ENCODE measurements at places on chromosomes 16 and 17. TPM values are rescaled to one million over a fixed set of nuclear protein-coding genes. Genes with fewer than 3 reads are reported as not detected.

The SECTM1 gene
- 1.4 TPM for total RNA-seq

The TMEM100 gene
- total RNA-seq, result not detected

The SLC46A1 gene
- 16.7 TPM for total RNA-seq

The ICAM2 gene
- not detected for total RNA-seq

The CCL7 gene
- total RNA-seq, result not detected

Measured in A549 treated with ZK216348 at 1 μM for 4 hours (cell line).